ENCODE measurements at places on chromosomes 7 and 10. TPM values are rescaled to one million over a fixed set of nuclear protein-coding genes. Genes with fewer than 3 reads are reported as not detected.

ARHGAP22 gene
- 8.2 TPM for total RNA-seq

C7orf25 gene
- 5.5 TPM for total RNA-seq

DNA sequence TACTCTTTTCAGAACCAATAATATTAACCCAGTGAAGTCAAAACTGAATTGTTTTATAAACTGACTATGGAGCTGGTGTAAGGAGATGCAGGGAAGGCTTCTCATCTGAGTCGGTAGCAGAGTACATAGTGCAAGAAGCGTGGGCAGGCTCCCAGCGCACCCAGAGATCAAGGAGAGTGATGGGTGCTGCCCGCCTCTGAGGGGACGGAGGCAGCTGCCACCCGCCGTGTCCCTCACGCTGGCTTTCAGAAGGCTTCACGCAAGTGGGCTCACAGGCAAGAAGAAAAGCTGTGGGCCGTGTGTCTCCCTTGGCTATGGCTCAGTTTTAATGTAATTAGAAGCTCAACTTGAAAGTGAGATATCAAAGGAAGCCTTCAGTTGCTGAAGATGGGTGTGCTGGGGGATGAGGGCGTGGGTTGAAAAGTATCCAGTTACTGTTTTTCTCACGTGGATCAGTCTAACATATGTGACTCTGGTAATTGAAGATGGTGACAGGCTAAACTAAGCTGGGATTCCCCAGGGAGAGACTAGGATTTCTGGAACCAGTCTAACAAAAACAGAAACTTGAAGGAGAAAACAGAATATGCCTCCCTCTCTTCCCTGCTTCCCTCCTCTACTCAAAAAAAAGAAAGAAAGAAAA, 159.9 kb downstream of the MGMT start:
- H3K36me3 ChIP-seq, result no peaks in the 10 kb centered on the region
- no peak overlapping the region for H3K27ac ChIP-seq
- H3K4me1 ChIP-seq, result 0 out of 2 replicates have a peak, but pooled peaks cover 2% of the 10 kb centered on the region
- no peak overlapping the region for H3K4me3 ChIP-seq
- DNase-seq, result no peak

GRCh38 chr10:77441353-77442166, 196.0 kb downstream of the KCNMA1 start:
- DNase-seq, result peak; percentile 12
- no peak overlapping the region for H3K27ac ChIP-seq
- H3K36me3 ChIP-seq, result no peaks in the 10 kb centered on the region
- no peak overlapping the region for H3K4me3 ChIP-seq
- H3K27me3 ChIP-seq, result no peaks in the 10 kb centered on the region

- no peak for DNase-seq
- no peaks in the 10 kb centered on the region for H3K36me3 ChIP-seq
- no peak overlapping the region for H3K27ac ChIP-seq
- H3K4me1 ChIP-seq, result no peaks in the 10 kb centered on the region
Observed at GRCh38 chr10:10897400-10897799, 120.3 kb upstream of the CELF2 start.

- no peaks in the 10 kb centered on the region for H3K27me3 ChIP-seq
- no peak overlapping the region for H3K4me3 ChIP-seq
- peaks cover 28% of the 10 kb centered on the region for H3K4me1 ChIP-seq
- peaks cover 49% of the 10 kb centered on the region for H3K36me3 ChIP-seq
- peak overlapping the region; percentile 93 for H3K27ac ChIP-seq
Observed at GRCh38 chr7:102193806-102194205, 92.9 kb upstream of the SH2B2 start.

DNA sequence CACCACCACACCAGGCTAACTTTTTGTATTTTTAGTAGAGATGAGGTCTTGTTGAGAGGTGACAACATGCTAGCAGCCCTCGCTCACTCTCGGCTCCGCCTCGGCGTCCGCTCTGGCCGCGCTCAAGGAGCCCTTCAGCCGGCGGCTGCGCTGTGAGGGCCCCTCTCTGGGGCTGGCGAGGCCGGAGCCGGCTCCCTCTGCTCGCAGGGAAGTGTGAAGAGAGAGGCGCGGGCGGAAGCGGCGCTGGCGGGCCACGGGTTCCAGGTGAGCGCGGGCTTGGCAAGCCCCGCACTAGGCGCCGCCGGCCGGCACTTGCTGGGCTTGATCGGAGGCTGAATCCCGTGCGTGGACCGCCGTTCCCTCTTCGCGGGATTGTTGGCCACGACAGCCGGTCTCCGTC, 83.0 kb downstream of the EEPD1 start:
- peaks cover 21% of the 10 kb centered on the region for H3K4me1 ChIP-seq
- no peak overlapping the region for H3K4me3 ChIP-seq
- no peaks in the 10 kb centered on the region for H3K27me3 ChIP-seq
- no peak overlapping the region for H3K27ac ChIP-seq
- H3K36me3 ChIP-seq, result peaks cover 30% of the 10 kb centered on the region

All from WTC11 (cell line).